Spinal cord (tissue), 10 donors: ENCODE measurements at places on chromosomes 2 and 18.

DNA sequence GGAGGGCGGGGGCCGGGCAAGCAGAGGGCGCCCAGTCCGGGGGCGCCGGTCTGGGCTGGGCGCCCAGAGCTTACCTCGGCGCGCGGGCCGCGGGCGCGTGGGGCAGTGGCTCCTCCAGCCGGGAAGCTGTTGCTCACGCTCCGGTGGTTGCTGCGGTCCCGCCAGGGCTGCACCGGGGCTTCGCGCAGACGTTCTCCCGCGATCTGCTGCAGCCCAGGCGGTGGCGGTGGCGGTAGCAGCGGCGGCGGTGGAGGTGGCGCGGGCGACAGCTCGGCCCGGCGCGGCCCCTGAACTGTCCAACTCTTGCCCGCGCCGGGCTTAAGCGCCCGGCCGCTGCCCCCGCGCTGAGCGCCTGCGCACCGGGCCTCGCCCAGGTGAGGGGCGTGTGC is 391 bp downstream of the ZNF385B start:
- DNase-seq, result no peak

DNA sequence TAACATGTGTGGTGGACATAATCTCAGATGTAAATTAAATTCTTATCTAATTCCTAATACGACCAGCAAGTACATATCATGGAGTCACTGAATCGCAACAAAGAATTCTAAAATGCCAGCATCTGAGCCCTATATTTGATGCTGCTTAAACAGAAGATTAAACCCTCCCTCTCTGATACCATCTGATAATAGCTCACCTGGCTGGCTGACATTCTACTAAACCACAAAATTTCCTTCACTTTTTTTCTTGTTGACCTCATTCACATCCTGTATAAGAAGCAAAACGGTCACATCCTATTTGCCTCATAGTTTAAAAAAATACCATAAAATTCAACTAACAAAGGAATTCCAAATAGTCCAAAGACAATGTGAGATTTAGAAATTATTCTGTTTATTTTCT is 371.6 kb upstream of the SLC8A1 start:
- DNase-seq, result no peak

DNA sequence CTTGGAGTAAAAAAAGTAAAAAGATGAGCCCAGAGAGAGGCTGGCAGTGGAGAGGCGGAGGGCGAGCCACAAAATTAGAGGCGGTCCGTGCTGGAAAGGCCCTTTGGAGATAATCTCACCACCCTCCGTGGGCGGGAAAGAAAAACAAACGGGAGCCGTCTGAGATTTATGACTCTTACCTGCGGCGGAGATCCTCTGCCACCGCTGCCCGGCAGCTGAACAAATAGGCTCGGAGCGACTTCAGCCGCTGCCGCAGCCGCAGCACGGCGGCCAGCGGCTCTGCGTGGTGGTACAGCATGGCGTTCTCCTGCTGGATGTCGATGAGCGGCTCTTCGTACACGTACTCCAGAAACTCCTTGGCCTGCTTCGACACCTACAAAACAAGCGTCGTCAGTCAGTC is 94.6 kb downstream of the PLEKHM3 start:
- no peak for DNase-seq

GRCh38 chr18:59048378-59048777 is 91.3 kb upstream of the SEC11C start:
- no peak for DNase-seq

DNA sequence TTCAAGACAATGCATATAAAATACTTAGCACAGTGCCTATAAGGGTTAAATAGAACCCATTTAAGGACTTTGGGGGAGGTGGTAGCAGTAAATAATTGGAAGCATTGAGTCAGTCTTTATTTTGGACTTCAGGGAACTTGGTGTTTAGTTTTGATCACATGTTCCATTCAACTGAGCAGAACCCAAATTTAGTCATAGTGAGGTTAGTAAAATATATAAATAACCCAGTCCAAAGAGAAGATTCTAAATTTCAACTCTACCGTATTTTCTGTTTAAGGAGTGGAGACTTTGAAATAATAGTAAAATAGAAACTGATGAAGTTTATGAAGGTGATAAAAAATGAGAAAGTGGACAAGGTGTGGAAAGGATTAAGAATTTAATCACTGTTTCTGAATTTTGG is 19.7 kb downstream of the TWSG1 start:
- no peak for DNase-seq

DNA sequence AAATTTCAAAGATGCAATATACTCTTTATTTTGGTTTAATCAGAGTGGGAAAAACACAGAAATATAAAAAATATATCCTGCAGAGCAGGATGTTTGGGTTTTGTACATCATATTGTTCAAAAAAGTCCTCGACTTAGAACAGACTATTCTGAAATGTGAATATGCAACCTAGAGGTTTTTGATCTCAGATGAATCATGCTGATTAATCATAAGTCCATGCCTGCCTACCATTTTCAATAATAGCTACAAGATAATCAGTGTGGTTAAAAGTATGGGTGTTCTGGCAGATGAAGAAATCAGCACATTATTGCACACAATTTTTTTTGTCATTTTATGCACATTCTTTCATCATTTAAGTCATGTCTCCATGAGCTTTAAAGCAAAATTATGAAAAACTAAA is 1261.0 kb upstream of the NXPH2 start:
- DNase-seq, result no peak

DNA sequence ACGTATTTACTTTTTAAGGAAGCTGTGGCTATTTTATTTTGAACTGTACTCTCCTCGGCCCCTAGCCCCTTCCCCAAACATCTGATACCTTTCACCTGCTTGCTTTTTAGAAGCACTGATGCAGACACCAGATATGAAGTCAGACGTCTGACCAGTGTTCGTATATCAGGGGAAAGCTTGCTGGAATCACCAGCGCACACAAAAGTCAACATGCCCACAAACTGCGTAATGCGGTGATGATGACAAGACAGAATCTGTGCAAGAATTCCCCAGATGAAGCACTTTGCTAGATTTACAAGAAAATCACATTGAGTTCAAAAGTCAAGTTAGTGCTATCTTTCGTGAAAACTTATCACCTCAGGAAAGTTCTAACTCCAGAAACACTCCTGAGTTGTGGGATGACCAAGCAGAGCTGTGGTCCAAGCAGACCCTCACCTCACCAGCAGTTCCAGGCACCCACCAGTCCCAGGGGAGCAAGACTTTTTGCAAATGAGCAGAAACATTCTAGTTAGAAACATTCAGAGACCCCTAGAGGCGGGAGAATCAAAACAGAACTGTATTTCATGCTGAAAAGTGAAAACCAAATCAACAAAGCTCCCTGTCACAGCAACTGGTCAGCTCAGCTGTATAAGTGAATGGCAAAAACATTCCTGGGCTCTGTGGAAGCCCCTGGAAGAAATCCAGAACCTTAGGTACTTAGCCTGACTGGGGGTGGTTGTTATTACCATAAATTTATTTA is 55.7 kb downstream of the INO80C start:
- DNase-seq, result no peak

DNA sequence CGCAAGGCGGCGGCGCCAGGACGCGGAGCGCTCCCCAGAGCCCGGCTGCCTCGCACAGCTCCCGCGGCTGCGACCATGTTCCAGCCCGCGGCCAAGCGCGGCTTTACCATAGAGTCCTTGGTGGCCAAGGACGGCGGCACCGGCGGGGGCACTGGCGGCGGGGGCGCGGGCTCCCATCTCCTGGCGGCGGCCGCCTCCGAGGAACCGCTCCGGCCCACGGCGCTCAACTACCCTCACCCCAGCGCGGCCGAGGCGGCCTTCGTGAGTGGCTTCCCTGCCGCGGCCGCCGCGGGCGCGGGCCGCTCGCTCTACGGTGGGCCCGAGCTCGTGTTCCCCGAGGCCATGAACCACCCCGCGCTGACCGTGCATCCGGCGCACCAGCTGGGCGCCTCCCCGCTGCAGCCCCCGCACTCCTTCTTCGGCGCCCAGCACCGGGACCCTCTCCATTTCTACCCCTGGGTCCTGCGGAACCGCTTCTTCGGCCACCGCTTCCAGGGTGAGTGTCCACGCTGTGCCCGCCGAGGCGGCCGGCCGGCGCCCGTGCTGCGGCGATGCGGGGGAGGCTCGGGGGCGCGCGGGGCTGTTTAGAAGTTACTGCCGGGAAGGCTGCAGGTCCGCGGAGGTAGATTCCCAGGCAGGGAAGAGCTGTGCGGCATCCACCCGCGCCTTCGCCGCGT is 696 bp downstream of the EMX1 start:
- DNase-seq, result no peak

DNA sequence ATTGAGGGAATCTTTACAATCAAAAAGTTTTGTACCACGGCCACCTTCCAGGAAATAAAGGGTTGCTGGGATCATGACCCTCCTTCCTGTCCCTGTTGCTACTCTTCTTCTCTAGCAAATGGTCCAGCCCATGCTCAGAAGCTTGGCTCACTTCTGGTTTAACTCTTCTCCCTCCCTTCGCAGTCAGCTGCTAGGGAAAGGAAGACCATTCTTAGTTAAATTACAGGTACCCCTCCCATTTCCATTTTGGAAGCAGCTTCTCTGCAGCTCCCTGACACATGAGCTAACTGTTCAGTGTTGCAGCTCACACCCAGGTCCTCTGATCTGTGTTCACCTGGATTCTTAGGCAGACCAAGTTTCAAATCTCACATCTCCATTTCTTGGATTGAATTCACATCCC is 100.3 kb downstream of the DOCK10 start:
- no peak for DNase-seq

DNA sequence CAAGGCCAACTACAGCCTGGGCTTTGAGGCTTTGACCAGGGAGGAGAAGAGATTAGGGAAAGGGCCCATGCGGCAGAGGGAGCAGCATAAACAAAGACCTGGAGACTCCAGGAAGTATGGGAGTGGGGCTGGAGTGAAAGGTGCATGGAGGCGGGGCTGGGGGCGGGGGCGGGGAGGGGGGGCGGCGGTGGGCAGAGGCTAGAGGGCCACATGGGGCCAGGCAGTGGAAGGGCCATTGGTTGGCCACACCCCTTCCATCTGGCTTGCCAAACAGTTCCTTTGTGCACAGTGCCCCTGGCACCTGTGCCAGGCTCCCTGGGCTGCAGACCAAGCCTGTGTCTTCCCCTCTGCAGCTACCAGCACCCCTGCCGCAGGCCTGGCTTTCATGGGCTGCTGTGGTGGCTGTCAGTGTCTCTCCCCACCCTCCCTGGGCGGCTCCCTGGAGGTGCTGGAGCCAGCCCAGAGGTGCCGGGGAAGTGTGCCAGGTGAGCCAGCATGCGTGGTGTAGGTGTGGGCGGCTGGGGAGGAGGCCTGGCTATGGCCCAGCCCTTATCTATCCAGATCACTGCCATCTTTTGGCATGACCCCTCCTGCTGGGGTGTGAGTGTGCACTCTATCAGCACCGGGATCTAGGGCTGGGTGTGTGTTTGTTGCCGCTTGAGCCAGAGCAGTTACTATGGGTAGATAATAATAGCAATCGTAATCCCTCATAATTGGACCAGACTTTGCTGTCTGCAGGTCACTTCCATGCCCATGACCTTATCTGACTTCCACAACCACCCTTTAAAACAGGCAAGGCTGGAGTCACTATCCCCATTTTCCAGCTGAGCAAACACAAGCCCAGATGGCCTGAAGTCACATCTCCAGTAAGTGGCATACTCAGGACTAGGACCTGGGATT is 30.5 kb downstream of the DNMT3A start:
- DNase-seq, result no peak

DNA sequence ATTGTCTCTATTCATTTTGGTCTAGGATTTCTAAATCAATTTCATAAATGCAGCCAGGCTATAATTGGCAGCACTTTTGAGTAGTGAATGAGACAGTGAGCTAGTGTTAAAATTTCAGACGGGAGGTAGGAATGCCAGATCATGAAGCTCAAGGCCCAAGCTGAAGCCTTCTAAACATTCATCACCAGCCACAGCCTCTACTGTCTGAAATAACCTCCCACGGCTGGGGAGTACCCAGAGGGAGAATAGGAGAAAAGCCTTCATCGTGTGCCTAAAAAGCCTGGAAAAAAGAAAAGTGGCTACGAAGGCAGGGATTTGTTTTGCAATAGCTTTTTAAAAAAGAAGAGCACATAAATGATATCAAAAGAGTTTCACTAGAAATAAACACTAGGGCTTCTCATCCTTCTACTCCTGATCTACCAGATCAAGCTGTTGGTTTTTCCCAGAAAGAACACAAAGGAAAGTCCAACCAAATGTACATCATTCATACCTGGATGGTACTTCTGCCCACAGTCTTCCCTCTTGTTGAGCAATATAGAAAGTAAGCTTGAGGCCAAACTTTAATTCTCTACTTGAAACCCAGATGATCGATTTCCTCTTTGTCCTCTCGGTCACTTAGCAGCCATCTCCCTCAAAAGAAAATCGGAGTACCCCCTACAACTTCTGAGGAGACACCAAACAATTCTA is 48.1 kb upstream of the SLC39A10 start:
- DNase-seq, result no peak

DNA sequence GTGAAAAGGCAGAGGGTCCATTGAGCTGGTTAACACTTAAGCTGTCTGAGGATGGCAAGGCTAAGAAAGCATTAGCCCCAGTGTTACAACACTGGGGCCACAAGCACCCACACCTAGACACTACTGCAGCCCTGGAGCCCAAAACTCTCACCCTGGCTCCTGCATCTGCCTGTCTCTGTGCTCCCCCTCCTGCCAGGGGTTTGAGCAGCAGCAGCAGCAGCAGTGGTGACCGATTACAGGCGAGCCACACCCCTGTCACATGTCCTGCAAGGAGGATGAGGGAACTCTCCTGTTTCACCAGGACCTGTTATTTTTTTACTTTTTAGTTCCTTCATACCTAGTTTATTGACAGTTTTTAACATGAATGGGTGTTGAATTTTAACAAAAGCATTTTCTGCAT is 326.7 kb upstream of the MAP2 start:
- DNase-seq, result no peak

DNA sequence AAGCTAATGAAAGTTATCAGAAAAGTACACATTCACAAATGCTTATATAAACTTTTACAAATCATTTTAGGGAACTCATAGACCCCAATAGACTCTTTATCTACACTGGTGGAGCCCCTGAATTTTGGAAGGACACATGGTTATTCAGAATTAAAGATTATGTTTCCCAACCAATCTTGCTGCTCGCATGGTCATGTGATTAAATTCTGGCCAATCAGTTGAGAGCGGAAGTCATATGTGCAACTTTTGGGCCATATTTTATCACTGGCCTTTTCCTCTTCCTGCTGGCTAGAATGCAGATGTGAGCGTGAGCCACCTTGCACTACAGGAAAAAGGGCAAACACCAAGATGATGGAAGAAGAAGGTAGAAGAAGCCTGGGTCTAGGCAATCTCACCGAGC is 19.8 kb downstream of the THOC1 start:
- no peak for DNase-seq

- DNase-seq, result no peak
Observed at GRCh38 chr2:117994729-117995128, 19.1 kb downstream of the CCDC93 start.

DNA sequence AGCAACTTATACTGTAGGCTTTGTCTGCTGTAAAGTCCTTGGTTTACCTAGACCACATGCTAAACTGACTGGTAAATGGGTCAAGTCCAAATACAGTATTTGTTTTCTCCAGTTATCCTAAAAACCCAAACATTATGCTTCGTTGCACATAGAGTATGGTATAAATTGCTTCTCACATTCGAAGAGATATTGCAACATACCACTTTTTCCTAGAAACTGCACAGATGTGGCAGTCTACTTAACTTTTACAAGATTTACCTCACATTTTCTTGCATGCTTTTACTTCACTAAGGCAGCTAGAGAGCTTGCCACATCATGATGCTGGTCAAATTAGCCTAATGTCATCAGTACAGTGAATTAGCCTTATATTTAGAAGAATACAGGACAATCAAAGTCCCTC is 66.0 kb upstream of the SCN7A start:
- DNase-seq, result no peak

- DNase-seq, result no peak
Observed at GRCh38 chr2:104250635-104251034, 603.3 kb upstream of the POU3F3 start.
